ENCODE measurements at places on chromosomes 6 and 20. TPM values are rescaled to one million over a fixed set of nuclear protein-coding genes. Genes with fewer than 3 reads are reported as not detected.
A peak's percentile ranks its signal among the peaks of the same experiment; 100 is the strongest.

DNA sequence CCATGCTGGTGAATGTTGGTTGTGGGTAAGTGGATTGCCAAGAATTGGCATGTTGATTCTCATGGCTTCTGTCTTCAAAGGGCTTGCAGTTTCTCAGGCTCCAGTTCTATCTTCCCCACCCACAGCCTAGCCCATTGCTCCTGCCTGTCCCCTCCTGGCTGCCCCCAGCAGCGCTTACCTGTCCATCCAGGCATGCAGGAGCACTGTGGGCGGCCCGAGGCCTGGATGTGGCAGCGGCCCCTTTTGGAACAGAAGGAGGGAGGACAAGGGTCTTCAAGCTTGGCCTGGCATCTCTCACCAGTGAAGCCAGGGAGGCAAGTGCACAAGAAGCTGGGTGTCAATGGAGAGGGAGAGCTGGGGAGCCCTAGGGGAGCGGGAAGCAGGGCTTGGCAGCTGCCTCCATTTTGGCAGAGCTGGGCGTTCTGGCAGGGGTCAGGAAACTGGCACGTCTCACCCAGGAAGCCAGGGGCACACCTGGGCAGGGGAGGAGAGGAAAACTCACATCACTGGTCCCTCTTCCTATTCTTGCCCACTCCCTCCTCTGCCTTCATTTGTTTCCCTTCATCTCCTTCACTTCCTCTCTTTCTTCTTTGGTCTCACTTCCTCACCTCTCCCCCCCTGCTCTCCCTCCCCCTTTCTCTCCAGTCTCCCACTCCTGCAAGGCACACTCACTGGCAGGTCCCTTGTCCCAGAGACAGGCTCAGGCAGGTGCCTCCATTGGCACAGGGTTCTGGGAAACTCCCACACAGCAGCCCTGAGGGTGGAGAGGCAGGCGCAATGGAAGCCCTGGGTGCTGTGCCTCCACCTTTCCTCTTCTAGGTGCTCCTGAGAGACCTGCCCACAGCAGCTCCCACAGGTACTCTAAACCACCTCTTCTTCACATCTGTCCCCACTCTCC is 1.3 kb downstream of the NOTCH4 start:
- no peaks in the 10 kb centered on the region for H3K4me1 ChIP-seq
- no peak overlapping the region for H3K4me3 ChIP-seq
- no peak for DNase-seq
- peaks cover 40% of the 10 kb centered on the region for H3K27me3 ChIP-seq

- H3K4me1 ChIP-seq: no peaks in the 10 kb centered on the region
- no peak overlapping the region for H3K27ac ChIP-seq
- no peak for DNase-seq
- no peaks in the 10 kb centered on the region for H3K27me3 ChIP-seq
These were observed 84.0 kb upstream of the SLC22A16 start for GRCh38 chr6:110560239-110561007.

GRCh38 chr6:1131285-1132079 is 180.4 kb upstream of the FOXQ1 start:
- H3K27me3 ChIP-seq: peaks cover 1% of the 10 kb centered on the region
- H3K36me3 ChIP-seq: no peaks in the 10 kb centered on the region
- H3K27ac ChIP-seq: peak overlapping the region; percentile 1
- no peak overlapping the region for H3K4me3 ChIP-seq

DNA sequence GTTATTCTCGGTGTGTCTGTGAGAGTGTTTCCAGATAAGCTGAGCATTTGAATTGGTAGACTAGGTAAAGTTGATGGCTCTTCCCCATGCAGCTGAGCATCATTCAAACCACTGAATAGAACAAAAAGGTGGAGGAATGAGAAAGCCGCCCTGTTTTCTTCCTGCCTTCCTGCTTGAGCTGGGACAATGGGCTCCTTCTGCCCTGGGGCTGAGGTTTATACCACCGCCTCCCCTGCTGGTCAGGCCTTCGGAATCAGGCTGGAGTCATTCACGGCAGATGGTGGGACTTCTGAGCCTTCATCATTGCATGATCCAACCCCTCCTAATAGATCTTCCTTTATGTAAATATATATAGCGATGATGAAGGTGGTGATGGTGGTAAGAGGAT is 124.9 kb downstream of the ANKRD60 start:
- no peak overlapping the region for H3K27ac ChIP-seq
- no peak for DNase-seq
- H3K27me3 ChIP-seq: peaks cover 2% of the 10 kb centered on the region
- H3K4me1 ChIP-seq: no peaks in the 10 kb centered on the region
- no peaks in the 10 kb centered on the region for H3K36me3 ChIP-seq

- DNase-seq: peak; percentile 84
- H3K4me1 ChIP-seq: peaks cover 15% of the 10 kb centered on the region
These were observed 215.0 kb upstream of the PLCB4 start for GRCh38 chr20:8853805-8854338.

- H3K4me1 ChIP-seq: peaks cover 26% of the 10 kb centered on the region
- H3K27ac ChIP-seq: peak overlapping the region; percentile 56
- H3K36me3 ChIP-seq: no peaks in the 10 kb centered on the region
- H3K27me3 ChIP-seq: no peaks in the 10 kb centered on the region
These were observed 68.3 kb upstream of the BTBD3 start for GRCh38 chr20:11849270-11849915.

DNA sequence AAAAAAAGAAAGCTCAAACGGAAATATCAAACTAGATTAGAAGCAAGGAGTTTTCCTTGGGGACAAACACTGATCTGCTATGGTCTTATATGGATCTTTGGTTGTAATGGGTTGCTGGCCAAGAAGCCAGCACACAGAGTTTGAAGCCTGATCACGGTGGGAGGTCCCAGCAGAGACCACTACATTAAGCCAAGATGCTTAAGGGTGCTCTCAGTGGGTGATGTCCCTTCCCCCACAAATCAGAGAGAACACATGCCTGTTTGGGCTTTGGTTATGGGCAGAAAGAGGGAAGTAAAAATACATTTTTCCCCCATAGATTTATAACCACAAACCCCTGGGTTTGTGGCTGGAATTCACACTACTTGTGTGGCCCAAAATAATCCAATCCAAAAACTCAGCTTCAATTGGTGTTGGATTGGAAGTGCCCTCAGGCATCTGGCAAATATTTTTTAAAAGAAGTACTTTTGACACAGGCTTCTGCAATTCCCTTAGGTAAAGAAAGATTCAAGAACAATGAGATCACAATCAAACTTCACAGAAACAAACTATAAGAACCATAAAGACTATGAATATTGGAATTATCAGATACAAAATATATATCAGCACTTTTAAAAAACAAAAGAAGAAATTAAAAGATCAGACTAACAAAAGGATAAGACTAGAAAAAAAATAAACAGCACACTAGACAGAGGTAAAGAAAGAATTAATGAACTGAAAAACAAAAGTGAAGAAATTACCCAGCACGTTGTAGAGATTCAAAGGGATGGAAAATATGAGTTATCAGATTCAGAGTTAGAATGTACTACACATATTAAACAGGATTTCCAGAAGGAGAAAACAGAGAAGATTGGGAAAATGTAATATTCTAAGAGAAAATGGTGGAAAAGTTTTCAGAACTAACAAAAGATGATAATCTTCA is 44.7 kb downstream of the ESF1 start:
- no peak for DNase-seq
- peaks cover 10% of the 10 kb centered on the region for H3K36me3 ChIP-seq
- no peak overlapping the region for H3K27ac ChIP-seq
- no peak overlapping the region for H3K4me3 ChIP-seq
- H3K27me3 ChIP-seq: no peaks in the 10 kb centered on the region

DNA sequence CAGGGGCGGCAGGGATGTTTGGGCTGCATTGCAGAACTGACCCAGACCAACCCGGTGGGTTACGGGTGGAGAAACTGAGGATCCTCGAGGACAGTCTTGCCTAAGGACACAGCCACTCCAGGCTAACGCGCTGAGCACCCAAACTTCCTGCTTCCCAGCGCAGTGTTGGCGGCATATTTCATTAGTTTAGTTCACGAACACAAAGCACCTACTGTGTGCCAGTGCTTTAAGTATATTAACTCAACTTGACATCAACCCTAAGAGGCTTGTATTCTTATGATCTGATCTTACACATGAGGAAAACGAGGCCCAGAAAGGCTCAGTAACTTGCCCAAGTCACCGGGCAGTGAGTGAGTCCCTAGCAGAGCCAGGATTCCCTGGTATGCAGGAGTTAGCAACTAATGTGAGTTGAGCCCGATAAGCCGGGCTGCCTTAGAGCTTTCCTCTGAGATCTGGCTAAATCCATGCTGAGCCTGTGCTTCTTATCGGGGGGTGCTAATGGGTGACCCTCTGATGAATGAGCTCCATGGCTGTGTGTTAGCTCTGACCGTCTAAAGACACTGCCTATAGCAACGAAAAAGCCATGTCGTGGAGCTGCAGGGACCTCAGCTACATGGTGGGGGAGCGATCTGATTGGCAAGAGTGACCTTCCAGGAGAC is 92.7 kb downstream of the CD40 start:
- H3K27me3 ChIP-seq: peaks cover 50% of the 10 kb centered on the region
- H3K27ac ChIP-seq: no peak overlapping the region
- H3K4me1 ChIP-seq: no peaks in the 10 kb centered on the region
- no peak for DNase-seq

- peak; percentile 39 for DNase-seq
- H3K36me3 ChIP-seq: peaks cover 68% of the 10 kb centered on the region
- no peak overlapping the region for H3K27ac ChIP-seq
These were observed 98.3 kb downstream of the RAMACL start for GRCh38 chr6:166488076-166488685.

DNA sequence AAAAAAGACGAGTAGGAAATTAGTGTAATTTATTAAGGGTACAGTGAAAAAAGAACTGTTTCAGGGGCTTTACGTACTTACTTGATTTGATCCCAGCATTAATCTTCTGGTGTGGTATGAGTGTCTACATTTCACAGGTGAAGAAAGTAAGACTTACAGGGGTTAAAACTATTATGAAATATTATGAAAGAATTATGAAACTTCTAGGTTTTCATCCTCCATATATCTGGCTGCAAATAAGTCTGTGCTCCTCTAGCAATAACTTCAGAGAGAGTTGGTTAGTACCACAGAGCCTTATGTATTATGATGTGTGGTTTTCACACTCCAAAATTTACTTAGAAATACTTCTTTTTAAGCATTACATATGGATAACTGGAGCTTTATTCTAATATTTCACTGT is 41.9 kb downstream of the ZFAND3 start:
- no peaks in the 10 kb centered on the region for H3K36me3 ChIP-seq
- H3K27ac ChIP-seq: no peak overlapping the region
- no peak for DNase-seq
- no peak overlapping the region for H3K4me3 ChIP-seq
- H3K27me3 ChIP-seq: no peaks in the 10 kb centered on the region

ULBP3 gene
- 43.0 TPM for total RNA-seq

SAMD5 gene
- total RNA-seq: 2.2 TPM

PPP1R14C gene
- not detected for total RNA-seq

EPHA7 gene
- not detected for total RNA-seq

NR2E1 gene
- not detected for total RNA-seq

CITED2 gene
- total RNA-seq: 266 TPM

RNF217 gene
- 16.7 TPM for total RNA-seq

All from IMR-90 (cell line).